ENCODE measurements at places on chromosomes 1 and 21.

DNA sequence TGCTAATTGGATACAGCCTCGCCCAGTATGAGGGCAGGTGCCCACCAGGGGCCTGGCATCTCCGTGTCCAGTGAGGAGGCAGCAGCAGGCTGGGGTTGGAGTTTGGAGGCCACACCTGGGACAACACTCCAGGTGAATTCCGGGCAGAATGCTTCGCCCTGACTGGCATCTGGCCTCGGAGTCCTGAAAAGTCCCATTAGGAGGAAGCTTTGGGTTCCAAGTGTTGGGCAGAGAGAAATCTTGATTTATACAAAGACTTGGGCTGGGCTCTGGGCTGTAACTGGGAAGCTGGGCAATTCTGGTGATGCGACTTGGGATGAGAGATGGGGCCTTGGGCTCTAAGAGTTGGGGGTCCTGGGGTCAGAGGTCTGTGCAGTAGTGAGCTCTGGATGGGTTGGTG is 48.1 kb upstream of the CSF3R start:
- DNase-seq, result no peak

- no peak for DNase-seq
Measured at GRCh38 chr21:41954654-41955499, 1.1 kb upstream of the C2CD2 start.

GRCh38 chr1:148161053-148161901 is 9.2 kb upstream of the NBPF11 start:
- no peak for DNase-seq

GRCh38 chr1:237677979-237678378 is 212.7 kb downstream of the ZP4 start:
- peak; percentile 76 for DNase-seq

- DNase-seq, result peak; percentile 56
Measured at GRCh38 chr1:26696654-26697430, 1.0 kb downstream of the ARID1A start.

DNA sequence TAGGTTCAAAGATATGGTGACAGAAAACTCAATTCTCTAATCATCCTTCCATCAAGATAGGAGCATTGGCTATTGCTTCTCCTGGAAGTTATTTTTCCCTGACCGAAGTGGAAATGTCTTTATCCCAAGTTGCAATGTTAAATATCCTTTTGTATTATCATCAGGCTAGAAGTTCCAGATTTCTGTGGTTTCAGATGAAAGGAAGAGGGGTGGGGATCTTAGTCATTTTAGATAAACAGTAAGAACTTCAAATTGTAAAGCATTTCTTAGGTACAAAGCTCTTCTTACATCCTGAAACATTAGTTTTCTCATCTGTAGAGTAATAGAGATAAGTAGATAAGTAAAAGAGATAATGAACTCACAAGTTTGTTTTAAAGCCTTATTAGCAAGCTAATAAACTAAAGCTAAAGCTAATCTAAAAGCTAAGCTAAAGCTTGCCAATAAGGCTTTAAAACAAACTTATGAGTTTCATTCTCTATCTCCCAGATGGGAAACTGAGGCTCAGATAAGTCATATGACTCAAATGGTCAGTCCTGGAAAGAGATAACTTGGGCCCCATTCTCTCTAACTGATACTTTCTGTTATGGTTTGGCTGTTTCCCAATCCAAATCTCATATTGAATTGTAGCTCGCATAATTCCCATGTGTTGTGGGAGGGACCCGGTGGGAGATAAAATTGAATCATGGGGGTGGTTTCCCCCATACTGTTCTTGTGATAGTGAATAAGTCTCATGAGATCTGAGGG is 99.2 kb upstream of the KCNK2 start:
- DNase-seq, result no peak

DNA sequence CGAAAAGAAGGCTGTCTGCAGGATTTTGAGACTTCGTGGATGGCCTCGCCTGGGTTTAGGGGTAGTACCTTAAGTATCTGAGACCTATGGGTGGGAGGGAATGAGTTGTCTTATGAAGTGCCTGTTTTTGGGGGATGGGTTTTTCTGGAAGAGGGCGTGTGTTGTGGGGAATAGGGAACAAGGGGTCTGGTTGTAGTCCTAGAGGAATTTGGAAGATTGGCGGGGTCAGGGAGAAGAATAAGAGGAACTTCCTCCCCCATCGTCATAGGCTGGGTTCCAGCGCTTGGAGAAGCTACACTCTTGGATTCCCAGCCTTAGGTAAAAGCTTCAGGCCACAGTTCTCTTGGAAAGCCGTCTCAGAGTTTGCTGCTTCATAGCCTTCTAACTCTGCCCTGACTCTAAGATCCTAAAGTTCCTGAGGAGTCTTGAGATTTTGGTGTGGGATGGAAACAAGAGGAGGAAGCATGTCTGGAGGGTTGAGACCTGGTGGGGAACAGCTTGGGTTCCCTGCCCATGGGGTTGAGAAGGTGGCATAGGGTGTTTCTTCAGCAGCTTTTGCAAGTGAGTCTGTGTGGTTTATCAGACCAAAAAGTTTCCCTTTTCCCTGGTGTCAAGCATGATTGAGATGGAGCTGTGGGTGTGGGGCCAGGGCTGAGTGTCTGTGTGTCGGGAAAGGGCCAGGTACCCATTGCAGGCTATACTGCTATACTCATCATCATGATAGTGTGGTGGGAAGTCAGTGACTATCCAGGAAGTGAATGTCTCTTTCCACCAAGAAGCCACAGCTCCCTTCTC is 1.8 kb downstream of the VANGL2 start:
- peak; percentile 25 for DNase-seq

DNA sequence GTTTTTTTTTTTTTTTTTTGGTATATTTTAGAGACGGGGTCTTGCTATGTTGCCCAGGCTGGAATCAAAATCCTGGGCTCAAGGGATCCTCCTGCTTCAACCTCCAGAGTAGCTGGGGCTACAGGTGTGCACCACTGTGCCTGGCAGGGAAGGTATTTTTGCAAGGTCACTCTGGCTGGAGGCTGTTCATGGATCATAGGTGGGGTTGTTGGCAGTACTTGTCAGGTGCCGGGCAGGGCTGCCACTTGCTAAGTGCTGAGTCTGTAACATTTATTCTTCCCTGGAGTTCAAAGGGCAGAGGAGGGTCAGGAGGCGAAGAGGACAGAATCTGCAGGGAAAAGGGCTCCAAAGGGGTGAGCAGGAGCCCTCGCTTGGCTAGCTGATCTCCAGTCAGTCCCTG is 24.1 kb downstream of the A3GALT2 start:
- DNase-seq, result no peak

DNA sequence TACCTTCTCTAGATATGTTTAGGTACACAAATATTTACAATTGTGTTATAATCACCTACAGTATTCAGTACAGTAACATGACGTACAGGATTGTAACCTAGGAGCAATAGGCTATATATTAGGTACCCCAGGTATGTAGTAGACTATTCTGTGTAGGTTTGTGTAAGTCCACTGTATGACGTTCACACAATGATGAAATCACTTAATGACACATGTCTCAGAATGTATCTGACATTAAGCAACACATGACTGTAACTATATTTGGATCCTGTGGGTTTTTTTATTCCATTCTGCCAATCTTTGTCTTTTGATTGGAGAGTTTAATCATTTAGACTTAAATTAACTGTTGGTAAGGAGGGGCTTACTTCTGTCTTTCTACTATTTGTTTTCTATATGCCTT is 52.1 kb downstream of the STYXL2 start:
- no peak for DNase-seq

DNA sequence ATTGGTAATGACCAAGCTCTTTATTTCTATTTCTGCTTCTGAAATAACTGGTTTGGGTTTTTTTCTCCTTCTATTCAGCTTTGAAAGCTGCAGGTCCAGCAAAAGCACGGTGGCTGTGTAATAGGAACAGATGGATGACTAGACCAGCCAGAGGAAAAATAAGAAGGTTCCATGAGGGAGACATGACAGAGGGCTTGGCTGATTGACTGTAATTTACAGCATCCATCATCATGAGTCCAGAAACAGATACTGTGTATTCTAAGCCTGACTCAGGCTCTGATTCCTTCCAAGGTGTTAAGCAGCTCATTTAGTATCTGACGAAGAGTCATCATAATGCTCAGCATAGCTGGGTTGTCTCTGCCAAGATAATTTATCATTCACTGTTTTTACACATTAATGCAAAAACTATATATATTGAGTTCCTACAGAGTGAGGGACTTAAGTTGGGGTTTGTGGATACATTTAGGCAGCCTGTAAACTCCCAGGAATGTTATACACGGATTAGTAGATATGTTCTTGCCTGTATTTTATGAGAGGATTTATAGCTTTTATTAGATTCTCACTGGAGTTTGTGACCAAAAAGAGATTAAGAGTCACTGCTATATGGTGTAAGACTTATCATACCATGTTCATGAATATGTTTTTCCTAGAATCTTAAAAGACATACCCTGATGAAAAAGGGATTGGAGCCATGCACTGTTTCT is 72.6 kb downstream of the SGIP1 start:
- DNase-seq, result no peak

DNA sequence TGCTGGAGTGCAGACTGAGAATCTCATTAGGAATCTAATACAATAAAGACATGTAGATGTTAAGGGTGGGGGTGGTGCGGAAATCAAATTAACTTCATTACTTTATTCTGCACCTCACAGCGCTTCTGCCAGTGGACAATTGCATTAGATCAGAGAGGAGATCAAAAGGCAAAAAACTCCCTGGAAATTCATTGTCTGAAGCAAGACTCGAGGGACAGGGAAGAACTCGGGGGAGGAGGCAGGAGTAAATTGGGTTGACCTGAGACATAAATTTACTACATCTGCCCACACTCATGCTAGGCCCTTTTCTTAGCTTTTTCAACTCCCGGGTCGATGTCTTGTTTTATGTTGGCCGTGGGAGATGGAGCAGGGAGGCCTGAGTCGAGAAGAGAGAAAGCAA is 315.4 kb downstream of the SPATA17 start:
- DNase-seq, result no peak

DNA sequence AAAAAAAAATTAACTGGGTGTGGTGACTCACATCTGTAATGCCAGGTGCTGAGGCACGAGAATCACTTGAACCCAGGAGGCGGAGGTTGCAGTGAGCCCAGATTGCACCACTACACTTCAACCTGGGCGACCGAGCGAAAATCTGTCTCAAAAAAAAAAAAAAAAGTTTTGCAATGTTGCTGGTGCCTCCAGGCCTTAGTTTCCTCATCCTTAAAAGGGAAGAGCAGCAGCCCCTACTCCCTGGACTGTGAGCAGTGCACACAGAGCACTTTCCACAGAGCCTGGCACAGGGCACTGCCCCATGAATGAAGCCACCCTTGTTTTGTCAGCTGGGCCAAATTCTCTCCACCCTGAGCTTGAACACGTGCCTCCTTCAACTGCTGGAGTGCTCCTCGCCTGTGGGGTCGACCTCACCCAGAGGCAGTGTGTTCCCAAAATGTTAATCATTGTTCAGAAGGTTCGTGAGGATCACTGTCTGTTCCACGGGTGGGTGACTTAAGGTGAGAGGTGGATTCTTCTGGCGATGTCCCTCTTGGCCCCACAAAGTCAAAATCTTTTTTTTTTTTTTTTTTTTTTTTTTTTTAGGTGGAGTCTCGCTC is 152.1 kb upstream of the TMEM51 start:
- no peak for DNase-seq

DNA sequence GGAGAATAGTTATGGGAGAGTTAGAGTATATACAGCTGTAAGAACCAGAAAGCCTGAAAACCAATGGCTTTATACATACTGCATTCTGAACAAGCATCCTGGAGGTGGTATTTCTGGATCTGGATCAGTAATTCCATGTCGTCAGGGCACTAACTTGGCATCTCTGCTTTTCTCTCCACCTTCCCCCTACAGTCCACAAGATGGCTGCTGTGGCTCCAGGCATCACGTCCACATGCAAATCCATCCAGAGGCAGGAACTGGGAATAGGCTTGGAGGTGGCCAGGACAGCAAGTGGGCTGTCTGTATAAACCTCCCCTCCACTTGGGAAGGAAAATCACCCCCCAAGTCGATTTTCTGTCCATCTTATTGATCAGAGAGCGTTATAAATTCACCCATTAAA is 86.2 kb upstream of the WDR26 start:
- DNase-seq, result no peak

Measured in brain (organoid and tissue), 16 donors.